ENCODE measurements at places on chromosomes 1 and 21. TPM values are rescaled to one million over a fixed set of nuclear protein-coding genes. Genes with fewer than 3 reads are reported as not detected.
A peak's percentile ranks its signal among the peaks of the same experiment; 100 is the strongest.

- DNase-seq, result peak; percentile 85
Observed at GRCh38 chr21:34887725-34888568, 161.2 kb downstream of the RUNX1 start.

GRCh38 chr1:244329591-244330317 is 122.0 kb downstream of the ADSS2 start:
- no peak for DNase-seq

- DNase-seq, result no peak
Observed at GRCh38 chr21:43015906-43016540, 41.7 kb downstream of the PKNOX1 start.

GRCh38 chr1:11286735-11287410 is 13.9 kb downstream of the UBIAD1 start:
- no peak for DNase-seq

- no peak for DNase-seq
Observed at GRCh38 chr1:34670982-34671381, 83.9 kb upstream of the GJB5 start.

DDAH1 gene
- not detected for total RNA-seq

EDARADD gene
- total RNA-seq, result 54.8 TPM

KCNT2 gene
- not detected for total RNA-seq

ATP1A2 gene
- total RNA-seq, result not detected

AMY1B gene
- total RNA-seq, result not detected

LRRC41 gene
- 70.1 TPM for total RNA-seq

All from activated T-helper 2 cell treated with anti-CD3 and anti-CD28 coated beads, Interferon-gamma antibody, Interleukin-2, Interleukin-4, amounts not matched to agents 10 μg/mL and 5 μg/mL and 100 μg/mL, durations not matched to agents 14 hours and 24 hours and 36 hours (primary cell).